CD4-positive, alpha-beta memory T cell (primary cell): ENCODE measurements at places on chromosomes 11 and 22. TPM values are rescaled to one million over a fixed set of nuclear protein-coding genes. Genes with fewer than 3 reads are reported as not detected.

CATSPERZ gene
- not detected for polyA plus RNA-seq

DNA sequence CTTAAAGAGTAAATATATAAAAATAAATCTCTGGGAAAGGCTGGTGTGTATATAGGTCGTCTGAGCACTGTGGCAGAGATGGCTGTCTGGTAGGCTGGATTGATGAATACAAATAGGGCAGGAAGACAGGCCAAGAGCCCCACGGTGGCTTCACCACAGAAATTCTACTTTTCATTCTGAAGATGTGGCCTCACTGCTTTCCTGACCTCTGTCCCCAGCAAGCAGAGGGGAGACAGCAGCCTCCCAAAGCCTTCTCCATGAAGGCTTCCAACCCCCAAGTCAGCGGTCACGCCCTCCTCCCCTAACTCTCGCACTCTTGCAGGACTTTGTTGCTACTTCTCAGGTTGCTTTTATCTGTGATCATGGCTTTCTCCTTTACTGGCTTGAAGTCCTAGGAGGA is 10.6 kb upstream of the KCNJ1 start:
- DNase-seq: no peak

GSTT2 gene
- polyA plus RNA-seq: not detected

GRCh38 chr11:120413480-120413879 is 77.3 kb downstream of the ARHGEF12 start:
- no peak for DNase-seq

GRCh38 chr22:18121954-18122554 is 11.4 kb downstream of the TUBA8 start:
- DNase-seq: no peak
